PC-9 (cell line): ENCODE measurements at places on chromosomes 7 and 10. TPM values are rescaled to one million over a fixed set of nuclear protein-coding genes. Genes with fewer than 3 reads are reported as not detected.

TMEM273 gene
- 0.26 and 2.2 TPM in 2 replicates for total RNA-seq

MRPS16 gene
- 148 and 175 TPM in 2 replicates for total RNA-seq

ZNF37A gene
- total RNA-seq: 4.8 and 5.8 TPM in 2 replicates

PPP1R17 gene
- total RNA-seq: not detected in 2 replicates

CCDC136 gene
- 7.1 and 9.8 TPM in 2 replicates for total RNA-seq

GFRA1 gene
- 0.05 and 0.11 TPM in 2 replicates for total RNA-seq
